ENCODE measurements at places on chromosomes 12 and 14.

DNA sequence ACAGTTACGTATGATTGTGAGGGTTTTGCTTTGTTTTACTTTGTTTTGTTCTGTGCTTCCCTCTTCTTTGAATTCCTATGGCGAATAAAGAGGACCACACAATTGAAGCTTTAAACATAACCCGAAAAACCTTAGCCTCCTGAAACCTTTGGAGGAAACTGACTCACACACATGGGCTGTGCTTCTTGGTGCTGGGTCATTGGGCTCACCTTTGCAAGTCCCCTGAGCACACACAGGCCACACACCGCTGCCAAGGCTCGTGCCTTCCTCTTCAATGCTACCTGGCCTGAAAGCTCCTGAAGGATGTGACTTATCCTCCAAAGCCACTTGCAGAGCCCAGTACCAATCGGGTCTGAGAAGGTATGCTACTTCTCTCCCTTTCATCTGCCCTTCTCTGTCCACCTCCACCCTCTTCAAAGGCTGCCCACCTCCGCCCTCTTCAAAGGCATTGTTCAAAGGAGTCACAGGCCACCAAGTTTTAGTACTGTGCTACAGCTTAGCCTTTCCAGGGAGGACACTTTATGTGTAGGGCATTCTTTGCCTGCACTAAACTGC lies 114.6 kb downstream of the FOXN3 start:
- DNase-seq, result no peak

DNA sequence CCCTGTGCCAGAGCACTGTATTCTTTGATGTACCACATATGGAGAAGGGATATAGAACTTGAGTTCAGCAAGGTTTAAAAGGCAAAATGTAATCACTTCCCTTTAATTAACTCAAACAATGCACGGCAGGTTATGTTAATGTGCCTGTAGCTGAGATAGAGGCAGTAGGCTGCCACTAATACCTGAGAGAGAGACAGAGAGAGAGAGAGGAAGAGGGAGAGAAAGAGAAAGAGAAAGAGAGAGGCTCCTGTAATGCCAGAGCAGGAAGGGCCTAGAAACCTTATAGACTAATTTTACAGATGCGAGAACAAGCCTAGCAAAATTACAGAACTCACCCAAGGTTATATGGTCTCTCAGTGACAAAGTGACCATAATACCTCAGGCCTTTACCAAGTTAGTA lies 679.8 kb downstream of the NRXN3 start:
- no peak for DNase-seq

GRCh38 chr12:115209230-115209629 lies 525.3 kb upstream of the TBX3 start:
- DNase-seq, result no peak

GRCh38 chr14:90795744-90796143 lies 20.5 kb downstream of the TTC7B start:
- no peak for DNase-seq

DNA sequence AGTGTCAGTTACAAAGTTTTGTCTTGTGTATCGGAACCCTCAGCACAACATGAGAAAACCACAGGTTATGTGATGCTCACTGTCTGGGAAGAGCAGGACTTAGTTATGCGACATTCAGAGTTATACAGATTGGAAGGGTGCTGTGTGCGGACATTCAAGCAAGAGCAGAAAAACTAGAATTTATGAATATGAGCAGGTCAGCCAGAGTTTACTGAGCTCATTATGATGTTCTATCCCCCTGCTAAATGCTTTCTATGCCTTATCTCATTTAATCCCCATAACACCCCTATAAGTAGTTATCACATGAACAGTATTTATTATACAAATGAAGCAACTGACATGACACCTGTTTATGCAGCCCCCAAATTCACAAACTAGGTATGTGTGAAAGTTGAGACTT lies 1083.2 kb downstream of the FLRT2 start:
- no peak for DNase-seq

GRCh38 chr14:30223966-30224365 lies 296.3 kb upstream of the PRKD1 start:
- DNase-seq, result no peak

DNA sequence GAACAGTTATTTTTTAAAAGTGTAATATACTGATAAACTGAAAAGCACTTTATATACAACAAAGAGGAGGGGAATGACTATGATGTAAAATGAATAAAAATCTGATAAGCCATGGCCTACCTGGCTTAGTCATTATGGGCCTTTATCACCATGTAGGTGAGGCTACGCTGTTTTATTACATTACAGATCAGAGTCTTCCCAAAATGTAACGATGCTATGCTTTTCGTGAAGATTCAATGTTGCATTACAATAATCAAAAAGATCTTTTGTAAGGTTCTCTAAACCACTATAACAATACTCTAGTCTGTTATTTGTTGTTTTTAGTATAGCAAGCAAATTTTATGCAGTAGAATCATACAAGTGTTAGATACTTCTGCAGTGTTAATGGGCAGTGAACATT lies 34.2 kb downstream of the ARID4A start:
- DNase-seq, result no peak

- DNase-seq, result no peak
Observed at GRCh38 chr12:86948851-86949250, 692.7 kb upstream of the MGAT4C start.

DNA sequence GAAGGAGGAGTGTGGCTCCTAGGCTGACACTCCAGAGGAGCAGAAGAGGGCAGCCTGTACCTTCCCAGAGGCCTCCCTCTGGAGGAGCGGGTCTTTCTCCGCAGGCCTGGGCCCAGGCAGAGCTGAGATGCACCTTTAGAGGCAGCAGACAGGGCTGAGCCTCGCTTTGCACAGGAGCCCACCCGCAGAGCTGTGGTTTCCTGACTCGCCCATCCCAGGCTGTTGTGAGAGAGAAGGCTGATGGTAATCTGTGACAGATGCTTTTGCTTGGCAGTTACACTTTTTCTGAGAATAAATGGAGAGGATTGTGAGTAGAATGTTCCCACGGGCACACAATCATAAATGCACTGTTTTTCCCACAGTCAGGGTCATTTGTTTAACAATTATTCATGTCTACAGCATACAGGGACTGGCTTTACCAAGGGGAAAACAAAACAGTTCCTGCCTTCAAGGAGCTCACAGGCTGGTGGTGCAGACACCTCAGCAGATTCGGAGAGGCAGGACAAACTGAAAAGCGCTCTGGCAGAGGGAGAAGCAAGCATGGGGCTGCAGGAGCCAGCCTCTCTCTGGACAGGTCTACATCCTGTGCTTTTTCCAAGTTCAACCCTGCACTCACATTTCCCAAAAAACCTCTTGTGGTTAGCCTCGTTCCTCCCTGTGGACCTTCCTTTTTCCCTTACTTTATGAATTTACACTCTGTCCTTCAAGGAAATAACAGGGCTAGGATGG lies 13.9 kb downstream of the EVL start:
- DNase-seq, result no peak

GRCh38 chr12:68403711-68404110 lies 71.5 kb upstream of the MDM1 start:
- DNase-seq, result no peak

GRCh38 chr12:30822385-30823155 lies 67.8 kb upstream of the CAPRIN2 start:
- no peak for DNase-seq

DNA sequence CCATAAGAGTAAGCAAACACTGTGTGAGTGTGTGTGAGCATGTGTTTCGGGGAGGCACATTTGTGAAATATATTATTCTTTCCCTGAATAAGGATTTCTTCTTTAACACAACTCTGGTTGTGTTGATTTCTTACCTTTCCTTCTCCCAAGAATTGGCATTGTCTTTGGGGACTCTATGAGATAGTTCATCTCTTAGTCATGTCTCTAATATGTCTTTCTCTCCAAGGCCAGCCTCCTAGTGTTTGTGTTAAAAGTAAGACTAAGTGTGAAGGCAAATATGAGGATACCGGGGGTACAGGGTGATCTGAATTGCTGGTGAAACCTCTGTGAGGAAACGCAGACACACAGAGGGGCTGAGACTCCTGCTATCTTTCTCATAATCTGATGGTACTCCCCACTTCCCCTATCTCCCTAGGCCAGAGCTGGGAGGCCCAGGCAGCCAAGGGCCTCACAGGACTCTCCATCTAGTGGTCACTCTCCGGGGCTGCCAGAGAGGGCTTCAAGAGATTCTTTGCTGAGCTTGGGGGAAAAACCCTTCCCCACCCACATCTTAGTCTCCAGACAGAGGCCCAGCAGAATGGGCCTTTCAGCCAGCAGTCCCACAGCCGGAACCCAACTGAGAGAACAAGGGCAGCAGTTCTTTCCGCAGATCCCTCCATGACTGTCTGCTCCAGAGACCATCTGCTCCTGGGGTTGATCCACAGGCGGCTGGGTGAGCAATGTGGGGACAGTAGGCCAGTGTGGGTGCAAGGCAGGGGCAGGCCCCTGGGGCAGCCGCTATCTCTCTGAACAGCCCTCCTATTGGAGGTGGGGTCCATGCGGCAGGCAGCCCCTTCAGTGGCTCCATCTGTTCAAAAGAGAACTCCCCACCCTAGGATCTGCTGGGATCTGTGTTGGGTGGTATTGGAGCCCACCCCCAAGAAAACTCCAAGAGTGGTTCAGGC lies 5.8 kb upstream of the HOXC12 start:
- no peak for DNase-seq

GRCh38 chr12:55725556-55725955 lies 3.3 kb downstream of the CD63 start:
- DNase-seq, result no peak

DNA sequence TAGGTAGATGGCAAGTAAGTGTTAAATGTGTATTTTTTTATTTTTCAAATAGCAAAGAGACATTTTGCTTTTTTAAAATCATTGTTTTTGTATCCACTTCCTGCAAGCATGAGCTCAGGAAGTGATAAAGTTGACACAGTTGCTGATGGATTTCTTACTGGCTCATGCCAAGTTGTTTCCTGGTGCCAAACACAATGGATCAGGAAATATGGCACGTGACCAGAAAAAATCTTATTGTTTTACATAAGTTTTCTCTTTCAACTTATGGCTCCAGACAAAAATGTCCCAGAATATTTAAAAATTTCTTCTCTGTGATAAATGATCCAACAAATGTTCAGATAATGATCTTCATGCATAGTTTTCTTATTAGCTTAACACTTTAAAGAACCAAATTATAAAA lies 1279.1 kb upstream of the FLRT2 start:
- DNase-seq, result no peak

DNA sequence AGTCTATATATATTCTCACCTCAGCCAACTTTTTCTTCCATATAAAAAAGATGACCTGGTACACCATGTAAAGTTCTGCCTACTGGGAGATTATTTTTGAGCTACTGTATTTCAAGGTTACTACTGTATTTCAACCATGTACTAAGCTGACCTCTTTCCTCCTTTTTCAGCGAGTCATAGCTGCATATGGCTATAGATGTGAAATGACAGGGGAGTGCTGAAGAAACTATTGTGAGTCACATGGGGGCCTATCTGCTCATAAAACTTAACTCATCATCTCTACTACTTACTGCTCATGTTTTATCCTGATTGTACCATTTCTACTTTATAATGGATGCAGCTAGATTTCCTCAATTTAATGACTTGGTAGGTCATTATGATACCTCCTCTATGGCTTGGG lies 571.4 kb upstream of the ATP2B1 start:
- DNase-seq, result no peak

- DNase-seq, result no peak
Observed at GRCh38 chr12:128687851-128688250, 135.9 kb downstream of the SLC15A4 start.

DNA sequence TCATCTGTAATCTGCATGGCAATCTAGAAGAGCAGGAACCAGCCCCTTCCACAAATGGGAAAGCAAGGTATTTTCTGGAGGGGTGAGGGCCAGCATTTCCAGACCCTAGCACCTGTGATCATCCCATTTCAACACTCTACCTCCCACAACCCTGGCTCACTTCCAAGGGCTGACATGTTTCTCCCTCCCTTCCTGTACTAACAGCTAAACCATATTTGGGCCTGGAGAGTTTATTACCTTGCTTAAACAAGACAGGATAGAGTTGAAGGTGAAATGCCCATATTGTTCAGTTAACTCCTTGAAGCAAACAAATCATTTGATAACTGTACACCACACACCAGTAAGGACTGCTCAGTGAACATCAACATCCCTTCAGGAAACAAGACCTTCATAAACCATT lies 158.4 kb downstream of the PPM1H start:
- DNase-seq, result no peak

- no peak for DNase-seq
Observed at GRCh38 chr12:122929812-122930211, 33.9 kb upstream of the VPS37B start.

All from NCI-H1417 treated with DMSO at 0.1 percent for 48 hours (cell line).